ENCODE measurements at places on chromosomes 3 and 15.

GRCh38 chr3:163328680-163329079, 1749.6 kb downstream of the SI start:
- no peak for DNase-seq

GRCh38 chr15:34358367-34358766, 8.6 kb downstream of the LPCAT4 start:
- DNase-seq = no peak

DNA sequence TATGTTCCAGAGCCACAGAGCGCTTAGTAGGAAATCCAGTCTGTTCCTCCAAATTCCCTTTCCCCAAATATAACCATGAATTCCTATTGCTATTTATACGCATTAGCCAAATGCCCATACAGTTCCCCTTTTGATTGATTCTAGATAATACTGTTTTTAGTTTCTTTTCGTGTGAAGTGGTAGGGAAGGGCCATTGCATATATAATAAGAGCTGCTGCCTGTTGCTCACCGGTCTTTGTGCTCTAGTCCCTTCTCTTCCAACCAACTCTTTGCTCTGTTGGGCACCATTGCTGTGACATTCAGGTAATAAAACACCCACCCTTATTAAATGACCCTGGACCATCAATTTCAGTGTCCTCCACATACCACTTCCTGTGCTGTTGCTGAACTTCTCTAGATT, 379.9 kb upstream of the KCNMB2 start:
- DNase-seq = no peak

DNA sequence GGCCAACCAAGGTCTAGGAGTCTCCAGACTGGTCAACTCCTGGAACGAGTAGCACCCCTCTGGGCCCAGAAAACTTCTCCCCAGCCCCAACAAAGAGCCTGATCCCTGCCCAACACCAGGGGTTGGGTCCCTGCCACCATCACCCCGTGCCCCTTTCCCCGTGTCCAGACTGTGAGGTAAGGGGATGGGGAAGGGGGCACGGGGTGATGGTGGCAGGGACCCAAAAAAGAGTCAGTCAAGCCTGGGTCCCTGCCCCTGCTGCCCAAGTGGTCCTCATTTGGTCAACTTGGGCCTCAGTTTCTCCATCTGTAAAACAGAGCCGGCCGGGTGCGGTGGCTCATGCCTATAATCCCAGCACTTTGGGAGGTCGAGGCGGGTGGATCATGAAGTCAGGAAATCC, 1.1 kb upstream of the NBEAL2 start:
- no peak for DNase-seq

- DNase-seq = no peak
These were observed 15.8 kb upstream of the ABHD17C start for GRCh38 chr15:80679167-80679803.

- no peak for DNase-seq
These were observed 8.5 kb upstream of the CTXND1 start for GRCh38 chr15:80260551-80260950.

DNA sequence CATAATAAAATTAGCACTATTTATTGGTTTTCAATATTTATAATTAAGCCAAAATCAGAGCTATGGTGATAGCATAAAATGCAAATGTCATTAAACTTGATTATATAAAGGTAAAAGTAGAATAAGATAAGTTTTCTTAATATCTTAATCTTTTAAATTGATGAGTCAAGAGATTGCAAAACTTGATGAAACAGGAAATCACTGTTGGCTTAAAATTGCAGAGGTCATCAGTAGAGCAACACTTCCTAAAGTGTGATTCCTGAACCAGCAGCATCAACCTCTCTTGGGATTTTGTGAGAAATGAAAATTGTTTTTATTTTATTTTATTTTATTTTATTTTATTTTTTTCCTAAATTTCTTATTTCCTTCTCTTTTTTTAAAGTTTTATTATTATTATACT, 226.4 kb upstream of the CTDSPL start:
- no peak for DNase-seq

- no peak for DNase-seq
These were observed 90.7 kb upstream of the AGTR1 start for GRCh38 chr3:148606979-148607378.

GRCh38 chr15:42010434-42010833, 10.4 kb downstream of the PLA2G4E start:
- no peak for DNase-seq

GRCh38 chr3:125220727-125221429, 8.3 kb upstream of the SLC12A8 start:
- no peak for DNase-seq

DNA sequence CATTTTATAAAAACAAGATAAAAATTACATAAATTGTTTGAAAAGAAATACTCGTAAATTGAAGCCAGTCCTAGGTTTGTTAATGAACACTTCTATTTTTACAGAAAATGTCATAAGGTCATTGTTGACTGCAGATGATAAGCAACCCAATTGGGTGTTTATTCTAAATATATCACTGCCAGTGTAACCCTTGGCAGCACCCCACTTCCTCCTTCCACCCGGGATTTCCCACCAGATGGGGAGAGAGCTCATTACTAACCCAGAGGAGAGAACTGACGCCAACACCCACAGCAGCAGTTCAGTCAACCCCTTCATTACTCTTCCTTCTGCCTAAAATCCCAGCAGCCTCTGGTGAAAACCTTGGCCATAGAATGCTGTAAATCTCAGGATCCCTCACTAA, 307.6 kb downstream of the GAP43 start:
- no peak for DNase-seq

DNA sequence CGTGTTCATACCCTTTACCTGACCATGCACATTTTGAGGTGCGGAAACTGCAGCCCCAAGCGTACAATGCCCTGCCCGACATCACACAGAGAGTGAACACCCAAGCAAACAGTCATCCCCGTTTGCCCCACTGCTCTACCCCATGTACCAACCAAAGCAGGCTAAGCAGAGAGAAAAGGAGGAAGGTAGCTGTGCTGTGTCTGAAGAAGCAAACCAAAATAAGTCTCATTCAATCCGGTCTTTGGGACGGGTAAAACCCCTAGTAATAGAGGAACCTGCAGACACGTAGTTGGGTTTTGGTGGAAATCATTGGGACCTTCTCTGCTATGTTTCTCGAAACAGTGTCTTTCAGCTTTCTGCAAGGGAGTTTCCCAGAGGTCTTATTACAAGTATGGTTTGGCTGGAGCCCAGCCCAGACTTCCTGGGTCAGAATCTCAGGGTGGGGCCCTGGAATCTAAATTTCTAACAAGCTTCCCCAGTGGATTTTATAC, 164.6 kb upstream of the HES1 start:
- DNase-seq = no peak

- no peak for DNase-seq
These were observed 636 bp upstream of the EIF1B start for GRCh38 chr3:40308725-40309417.

GRCh38 chr15:31840849-31841476, 189.4 kb upstream of the CHRNA7 start:
- DNase-seq = no peak

DNA sequence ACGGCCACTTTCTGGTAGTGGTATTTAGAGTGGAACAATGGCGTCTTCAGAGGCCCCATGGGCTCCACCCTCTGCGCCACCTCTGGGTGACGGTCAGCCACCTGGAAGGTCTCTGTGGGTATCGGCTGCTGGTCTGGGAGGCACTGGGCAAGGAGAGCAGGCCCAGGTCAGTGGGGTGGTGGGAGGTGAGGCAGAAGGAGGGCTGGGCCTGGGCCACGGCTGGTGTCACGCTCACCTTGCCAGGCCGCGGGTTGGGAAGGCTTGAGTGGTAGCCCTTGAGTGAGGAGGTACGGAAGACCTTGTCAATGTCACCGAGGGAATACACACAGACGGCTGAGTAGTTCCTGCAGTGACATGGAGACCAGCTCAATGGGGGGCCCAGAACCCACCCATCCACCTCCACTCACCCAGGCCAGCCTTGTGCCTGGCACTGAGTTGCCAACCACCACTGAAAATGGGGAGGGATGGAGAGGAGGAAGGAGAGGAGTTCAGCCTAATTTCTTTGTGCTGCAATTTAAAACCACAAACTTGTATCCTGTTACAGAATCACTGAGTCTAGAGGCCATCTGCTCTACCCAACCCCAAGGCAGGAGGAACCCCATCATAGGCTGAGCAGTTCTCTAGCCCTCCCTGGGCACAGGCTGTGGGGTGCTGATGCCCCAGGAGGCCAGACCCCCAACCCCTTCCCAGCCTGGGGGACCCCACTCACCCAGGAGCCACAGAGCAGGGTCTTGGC, 19.0 kb downstream of the SEMA7A start:
- DNase-seq = no peak

DNA sequence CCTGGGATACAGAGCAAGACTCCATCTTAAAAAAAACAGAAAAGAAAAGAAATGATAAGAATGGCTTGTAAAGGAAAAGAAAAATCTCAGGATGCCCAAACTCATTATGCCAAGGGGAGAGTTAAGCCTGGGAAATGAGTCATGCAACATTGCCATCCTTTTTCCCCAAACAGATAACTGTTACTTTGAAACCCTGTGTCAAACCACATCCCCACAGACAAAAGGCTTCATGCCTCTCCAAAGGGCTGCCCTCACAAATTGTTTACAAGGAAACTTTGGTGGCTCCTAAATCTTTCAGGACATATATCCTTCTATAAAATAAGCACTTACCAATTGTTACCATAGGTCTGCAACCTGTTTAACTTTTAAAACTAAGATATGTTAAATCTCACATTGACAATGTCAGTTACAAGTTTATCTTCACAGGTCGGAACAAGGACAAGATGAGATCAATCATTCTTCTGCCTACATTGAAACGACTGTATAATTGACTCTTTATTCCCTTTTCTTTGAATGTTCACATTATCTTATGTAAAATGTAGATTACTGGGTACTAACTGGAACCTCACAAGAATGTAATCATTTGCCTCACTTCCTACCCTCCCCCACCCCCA, 18.6 kb upstream of the SENP7 start:
- no peak for DNase-seq

GRCh38 chr15:88341006-88341405, 84.5 kb upstream of the NTRK3 start:
- DNase-seq = no peak

GRCh38 chr3:23805633-23806533, at the start of gene UBE2E1:
UBE2E1 (plus strand) TSS chr3:23805955; CDS start chr3:23807270, 1,315 bp downstream.
- peak; percentile 89 for DNase-seq

DNA sequence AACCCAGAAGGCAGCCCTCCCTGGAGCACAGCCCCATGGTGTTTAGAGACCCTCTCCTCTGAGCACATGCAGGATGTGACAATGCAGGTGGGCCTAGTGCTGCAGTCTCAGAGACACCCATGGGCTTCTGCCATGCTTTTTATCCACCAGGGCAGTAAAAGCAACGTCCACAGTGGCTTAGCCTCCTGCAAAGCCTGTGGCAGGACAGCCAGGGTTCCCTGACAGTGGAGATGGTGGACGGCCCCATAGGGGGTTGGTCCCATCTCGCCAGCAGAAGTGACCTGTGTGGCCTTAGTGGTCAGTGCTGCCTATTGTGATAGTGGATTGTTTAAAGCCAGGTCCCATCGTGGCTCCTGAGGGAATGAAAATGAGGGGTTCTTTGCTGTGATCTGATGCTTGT, 46.6 kb downstream of the APBA2 start:
- no peak for DNase-seq

DNA sequence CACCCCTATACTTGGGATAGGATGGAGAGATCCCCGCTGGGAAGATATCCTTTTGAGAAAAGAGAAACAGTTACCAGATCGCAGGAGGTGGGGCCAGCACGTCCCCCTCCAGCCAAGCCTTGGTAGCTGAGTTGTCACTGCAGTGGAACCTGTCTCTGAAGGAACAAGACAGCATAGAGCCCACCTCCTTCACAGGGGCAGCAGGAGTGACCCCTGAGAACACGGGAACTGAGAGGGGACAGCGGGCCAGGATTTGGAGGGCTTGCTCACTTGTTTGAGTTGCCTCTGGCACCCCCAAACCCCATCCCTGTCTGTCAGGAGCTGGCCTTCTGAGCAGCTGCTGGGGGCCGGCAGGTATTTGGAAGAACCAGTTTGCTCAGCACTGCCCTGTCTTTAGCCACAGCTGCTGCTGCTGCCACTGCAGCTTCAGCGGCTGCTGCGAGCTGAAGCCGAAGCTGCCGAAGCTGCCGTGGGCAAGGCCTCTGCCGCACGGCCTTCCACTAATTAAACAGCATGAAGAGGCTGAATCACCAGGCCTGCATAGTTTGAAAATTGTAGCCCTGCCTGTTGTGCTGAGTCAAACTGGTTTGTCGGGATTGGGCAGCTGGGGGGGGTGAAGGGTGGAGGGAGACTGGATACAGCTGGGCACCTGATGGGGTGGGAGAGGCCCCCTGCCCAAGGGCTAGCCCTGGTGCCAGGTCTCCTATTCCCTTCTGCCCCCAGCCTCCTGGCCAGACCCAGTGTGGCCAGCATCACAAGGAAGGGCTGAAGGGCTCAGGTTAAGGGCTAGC, 4.0 kb downstream of the EPHB3 start:
- no peak for DNase-seq

- no peak for DNase-seq
These were observed 496.6 kb downstream of the FHIT start for GRCh38 chr3:60754617-60755016.

DNA sequence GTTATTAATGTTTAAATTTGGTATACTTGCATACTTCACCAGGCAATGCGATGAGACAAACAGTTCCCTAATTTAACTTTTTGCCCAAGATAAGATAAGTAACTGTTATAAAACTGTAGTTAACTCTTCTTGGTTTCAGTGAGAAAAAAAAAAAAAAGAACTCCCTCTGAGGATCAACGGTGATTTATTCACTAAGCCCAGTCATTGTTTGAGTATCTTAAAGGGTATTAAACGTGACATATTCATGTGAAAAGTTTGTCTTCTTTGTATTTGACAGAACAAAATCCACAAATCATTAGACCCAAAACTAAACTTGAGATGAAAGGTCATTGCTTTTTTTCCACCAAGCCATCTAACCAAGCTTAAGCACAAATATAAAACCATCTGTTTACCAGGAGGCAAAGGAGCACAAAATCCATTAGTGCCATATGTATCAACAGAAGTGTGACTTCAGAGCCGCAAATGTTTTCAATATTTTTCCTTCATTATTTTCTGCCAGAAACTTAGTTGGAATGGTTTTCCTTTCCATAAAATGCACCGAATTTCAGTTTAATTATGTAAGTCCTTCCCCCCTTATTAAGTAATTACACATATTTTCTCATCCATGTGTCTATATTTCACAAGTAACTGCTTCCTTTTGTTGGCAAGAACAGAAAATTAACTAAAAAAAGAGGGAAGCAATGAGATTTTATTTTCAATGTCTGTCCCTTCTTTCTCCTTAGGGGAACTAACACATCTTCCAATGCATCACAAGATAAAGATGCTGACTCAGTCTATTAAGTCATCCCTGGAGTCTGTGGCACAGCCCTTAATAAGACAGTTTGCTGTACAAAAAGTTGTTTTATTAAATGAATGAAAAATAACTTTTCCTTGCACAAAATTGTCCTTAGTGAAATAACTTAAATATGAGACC, 92.2 kb upstream of the RAP2B start:
- DNase-seq = no peak

DNA sequence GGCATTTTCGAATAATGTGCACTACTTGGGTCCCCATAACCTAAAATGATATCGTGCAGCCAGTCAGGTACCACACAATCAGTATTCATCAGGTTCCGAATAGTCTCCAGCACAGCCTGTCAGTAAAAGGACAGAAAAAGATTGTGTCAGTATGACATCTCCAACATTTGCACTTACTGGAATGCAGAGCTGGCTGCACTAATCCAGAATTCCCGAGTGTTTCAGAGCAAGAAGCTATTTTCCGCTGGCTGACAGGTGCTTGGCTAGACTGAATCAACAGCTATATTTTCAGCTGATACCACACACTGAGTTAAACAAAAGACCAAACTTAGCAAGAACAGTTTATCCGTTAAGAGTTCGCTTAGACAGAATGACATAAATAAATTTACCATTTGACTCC, 68.8 kb downstream of the AQR start:
- DNase-seq = no peak

Measured in osteocyte (in vitro differentiated cells).